ENCODE measurements at places on chromosomes 3 and 15.

DNA sequence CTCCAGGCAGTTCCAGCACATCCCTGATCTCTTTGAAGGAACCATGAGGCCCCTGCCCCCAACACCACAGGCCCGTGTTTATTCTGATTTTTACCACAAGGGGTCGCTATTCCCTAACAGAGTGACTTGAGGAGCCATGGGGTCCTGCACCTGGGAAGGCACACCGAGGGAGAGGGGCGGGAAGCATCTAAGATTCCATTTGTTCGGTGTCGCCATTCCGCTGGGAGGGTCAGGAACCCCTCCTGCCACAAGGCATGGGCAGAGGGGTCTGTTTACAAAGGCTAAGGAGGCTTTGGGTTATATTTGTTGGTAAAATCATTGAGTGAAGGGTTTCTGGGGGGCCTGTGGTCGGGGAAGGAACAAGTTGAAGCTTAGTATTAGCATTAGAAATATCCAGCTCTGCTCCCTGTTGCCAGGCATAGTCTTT lies 77.1 kb downstream of the WDR76 start:
- DNase-seq = peak; percentile 22

DNA sequence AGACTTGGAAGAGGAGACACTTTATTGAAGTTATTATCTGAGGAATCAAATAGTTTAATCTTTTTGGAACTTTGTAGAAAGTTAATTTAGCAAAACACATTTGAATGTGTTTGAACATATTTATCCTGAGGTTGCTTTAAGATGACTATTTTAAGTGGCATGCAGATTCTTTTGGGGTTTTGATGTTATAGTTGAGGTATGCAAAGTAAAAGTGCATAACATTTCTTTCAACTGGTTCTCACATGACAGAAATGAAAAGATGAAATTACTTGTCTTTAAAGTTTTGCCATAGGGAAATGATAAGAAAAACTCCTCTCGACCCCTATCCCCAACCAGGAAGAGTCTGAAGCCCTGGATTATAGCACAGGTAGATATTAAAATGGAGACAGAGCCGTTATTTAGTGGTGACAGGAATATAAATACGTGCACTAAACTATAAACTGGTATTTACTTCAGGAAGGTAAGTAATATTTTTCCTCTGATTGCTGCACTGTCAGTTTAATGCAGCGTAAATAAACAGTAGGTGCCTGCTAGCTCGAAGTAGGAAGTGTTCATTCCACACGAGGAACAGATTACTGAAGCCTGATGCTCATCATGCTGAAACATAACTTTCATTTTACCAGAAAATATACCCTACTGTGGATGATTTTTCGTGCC lies 15.1 kb upstream of the SATB1 start:
- no peak for DNase-seq

DNA sequence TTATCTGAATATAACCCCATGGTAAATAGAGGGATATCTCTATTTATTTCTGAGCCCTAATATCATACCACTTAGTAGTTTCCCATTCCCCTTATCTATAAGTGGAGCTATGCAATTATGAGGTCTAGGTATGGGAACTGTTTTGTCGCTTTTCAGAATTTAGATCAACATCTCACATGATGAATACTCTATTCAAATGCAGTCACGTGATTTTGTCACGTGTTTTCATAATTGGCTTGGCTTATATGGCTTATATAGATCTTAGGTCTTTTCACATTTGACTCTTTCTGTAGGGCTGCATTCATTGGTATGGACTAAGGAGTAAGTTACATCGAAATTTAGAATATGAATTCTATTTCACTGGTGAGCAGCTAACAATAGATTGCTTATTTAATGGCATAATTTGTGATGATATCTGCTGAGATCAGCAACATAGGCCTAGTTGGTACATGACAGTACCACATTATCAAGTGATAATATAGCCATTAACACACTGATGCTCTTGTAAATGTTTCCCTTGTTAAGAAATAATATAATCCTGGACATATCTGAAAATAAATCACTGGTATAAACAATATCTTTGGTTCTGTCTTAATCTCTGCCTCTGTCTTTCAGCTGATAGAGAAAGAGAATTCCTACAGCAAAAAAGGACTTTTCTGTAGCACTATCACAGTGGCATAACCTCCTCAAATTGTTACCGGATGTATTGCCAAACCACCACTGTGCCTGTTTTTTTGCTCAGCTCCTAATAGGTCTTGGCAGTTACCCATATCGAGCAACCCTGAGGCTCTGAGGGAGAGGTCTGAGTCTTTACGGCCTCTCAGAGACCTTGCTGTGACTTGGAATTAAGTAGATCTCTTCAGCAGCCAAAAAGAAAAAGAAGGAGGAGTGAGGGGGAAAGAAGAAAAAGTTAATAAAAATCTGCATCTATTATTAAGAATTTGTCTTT lies 357.1 kb downstream of the ZPLD1 start:
- DNase-seq = no peak

DNA sequence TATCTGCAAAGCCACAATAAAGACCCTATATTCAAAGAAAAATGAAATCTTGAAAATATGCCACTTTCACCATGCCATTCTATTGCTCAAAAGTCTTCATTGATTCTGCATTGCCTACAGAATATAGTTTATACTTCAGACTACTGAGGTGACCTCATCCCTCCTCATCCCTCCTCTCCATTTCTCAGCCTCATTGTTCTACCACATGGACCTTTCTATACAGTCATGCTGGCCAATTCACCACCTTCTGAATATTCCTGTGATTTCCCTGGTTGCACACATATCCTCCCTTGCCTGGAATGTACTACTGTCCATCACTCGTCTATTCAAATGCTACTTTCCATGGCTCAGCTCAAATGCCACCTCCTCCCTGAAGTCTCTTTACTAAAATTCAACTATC lies 3.5 kb upstream of the COL8A1 start:
- no peak for DNase-seq

DNA sequence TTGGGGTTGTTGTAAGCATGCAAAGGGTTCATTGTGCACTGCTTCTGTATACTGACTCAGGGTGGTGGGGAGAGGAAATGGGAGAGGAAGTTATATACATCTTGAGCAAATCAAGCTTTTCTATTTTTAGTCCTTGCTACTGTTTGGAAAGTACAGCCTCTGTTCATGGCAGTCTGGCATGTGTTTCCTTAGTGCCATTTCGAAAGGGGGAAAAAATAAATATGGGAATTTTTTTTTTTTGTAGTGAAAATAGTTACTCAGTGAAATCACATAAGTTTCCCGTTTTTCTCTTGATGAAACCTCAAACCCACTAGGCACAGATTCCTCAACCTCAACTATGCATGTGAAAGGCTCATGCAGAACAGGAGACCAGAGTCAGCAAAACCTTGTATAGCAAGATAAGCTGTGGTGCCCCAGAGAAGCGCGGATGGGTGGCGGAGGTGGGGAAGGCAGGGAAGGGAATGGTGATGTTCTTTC lies 353.3 kb downstream of the LPP start:
- no peak for DNase-seq

- no peak for DNase-seq
These were observed 69.2 kb upstream of the COL6A5 start for GRCh38 chr3:130276203-130276803.

DNA sequence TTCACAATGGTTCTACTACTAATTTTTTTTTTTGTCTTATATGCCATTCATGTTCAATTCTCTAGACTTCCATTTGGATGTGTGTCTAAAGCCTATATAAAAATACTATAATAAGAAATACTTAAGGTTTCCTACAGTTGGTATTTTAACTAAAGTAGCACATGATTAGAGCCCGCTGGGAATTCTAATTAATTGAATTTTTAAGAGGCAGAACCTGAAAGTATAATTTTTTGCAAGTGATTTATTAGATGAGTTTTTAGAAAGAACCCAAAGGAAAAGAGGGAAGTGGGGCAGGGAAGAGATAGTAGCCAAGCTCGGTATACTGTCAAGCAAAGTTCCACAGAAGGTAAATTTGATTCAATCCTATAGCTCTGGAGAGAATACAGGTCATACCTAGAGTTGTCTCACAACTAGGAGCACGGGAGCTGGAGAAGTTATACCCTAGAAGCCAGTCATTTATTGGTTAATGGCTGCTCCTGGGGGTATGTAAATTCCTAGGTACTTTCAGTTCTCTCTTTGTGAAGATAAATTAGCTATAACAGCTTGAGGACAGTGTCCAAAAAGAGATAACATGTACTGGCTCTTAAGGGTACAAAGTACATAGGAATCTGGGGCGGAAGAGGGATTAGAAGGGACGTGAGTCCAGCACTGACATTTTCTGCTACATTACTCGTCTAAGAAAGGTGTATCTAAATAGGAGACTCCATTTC lies 225.6 kb downstream of the CNTN6 start:
- DNase-seq = no peak

- no peak for DNase-seq
These were observed 489.2 kb upstream of the CNTN4 start for GRCh38 chr3:1609416-1609815.

GRCh38 chr3:18544146-18544545 lies 119.0 kb upstream of the SATB1 start:
- DNase-seq = no peak

- no peak for DNase-seq
These were observed 110.0 kb downstream of the RAB11A start for GRCh38 chr15:65979316-65979715.

DNA sequence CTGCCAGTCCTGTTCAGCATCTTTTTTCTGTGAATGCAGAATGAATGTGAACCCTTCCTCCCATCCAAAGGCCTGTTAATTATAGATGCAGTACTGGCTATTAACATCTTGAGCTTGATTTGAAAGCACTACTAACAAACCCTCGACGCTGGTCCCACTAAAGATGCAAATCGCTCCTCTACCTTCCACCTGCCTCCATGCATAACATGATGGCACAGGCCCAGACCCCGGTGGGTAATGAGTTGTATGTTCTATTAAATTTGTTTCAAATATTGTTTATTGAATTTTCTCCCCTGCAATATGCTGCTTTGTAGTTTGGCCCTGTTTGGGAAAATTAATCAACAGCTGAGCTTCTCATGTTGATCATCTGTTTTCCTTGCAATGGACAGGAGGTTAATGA lies 69.3 kb downstream of the RAB11A start:
- DNase-seq = no peak

DNA sequence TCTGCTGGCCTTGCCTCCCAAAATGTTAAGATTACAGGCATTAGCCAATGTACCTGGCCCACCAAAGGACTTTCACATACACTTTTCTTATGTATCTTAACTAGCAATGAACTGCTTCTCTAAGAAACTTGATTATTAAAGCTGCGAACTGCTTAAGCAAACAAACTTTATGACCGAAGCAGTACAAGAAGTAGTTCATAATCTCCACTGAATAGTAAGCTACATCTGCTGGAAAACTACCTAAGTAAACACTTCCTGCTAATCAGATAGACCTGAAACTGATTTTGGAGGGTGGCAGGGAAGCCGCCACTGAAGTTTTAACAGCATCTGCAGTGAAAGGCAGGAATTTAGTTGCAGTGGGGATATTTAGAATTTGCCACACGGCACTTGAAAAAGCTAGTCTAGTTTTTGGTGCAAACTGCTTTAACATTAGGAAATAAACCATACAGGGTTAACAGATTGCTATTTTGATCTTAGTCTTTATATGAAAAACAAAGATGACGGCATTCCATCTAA lies 8.1 kb downstream of the HYPK start:
- no peak for DNase-seq

- DNase-seq = no peak
These were observed 25.9 kb downstream of the GALNT15 start for GRCh38 chr3:16200411-16200810.

GRCh38 chr15:94858011-94858410 lies 626.6 kb downstream of the MCTP2 start:
- DNase-seq = no peak

DNA sequence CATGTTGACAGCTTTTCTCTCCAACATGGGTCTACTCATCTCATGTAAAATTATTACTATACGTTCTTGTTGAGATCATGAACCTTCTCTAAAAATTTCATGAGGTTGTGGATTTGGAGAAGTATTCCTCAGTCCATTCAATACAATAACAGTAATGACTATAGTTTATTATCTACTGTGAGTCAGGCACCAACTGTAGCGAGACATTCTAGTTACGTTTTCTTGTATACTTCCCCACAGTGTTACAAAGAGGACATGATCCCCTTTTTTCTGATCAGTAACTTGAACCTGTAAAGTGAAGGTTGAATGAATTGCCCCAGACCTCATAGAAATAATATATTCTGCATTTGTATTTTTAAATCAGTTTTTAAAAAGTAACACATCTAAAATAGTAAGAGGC lies 76.4 kb downstream of the AKAP13 start:
- DNase-seq = no peak

DNA sequence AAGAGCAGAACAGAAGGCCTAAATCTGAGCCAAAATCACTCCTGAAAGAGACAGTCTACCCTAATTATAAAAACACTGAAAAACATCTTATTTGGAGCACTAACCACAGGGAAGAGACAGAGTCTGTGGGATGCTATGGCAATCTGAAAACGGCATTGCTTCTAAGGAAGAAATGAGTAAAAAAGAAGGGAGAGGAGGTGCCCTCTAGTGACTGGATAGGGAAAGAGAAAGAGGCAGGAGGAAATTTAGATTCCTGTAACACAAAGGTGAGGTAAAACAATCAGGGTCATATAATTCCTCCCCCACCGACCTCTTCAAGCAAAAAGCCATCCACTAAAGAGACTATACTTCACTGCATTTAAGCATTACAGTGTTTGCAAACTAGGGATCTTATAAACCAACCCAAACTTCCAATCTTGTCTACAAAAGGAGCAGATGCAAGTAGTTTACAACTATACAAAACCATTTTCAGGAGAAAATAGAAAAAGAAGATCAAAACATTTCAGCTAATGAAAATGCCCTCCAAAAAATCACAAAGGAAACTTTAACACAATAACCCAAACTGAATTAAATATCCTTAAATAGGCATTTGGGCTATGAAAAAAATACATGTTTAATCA lies 32.6 kb downstream of the HACD2 start:
- no peak for DNase-seq

- DNase-seq = no peak
These were observed 73.8 kb downstream of the ABTB1 start for GRCh38 chr3:127746400-127747057.

GRCh38 chr15:52486003-52486996 lies 42.4 kb downstream of the MYO5A start:
- DNase-seq = no peak

DNA sequence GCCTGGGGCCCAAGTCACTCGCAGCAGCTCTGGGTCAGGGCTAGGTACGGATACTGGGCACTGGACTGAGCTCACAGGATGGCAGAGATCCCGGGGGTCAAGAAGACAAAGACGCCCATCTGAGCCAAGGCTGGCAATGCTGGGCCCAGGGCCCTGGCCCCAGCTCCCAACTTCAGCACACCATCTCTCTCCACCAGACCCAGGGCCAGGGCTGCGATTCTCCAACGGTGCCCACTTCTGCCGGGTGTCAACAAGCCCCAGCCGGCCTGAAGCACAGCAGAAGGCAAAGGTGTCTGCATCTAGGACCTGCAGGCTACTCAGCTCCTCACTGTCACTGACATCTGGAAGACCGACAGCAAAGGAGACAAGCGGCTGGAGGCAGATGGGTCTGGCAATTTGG lies 8.6 kb downstream of the WDR73 start:
- no peak for DNase-seq

- no peak for DNase-seq
These were observed 13.4 kb downstream of the MAPKAPK3 start for GRCh38 chr3:50630394-50630793.

- no peak for DNase-seq
These were observed 20.3 kb upstream of the CCNL1 start for GRCh38 chr3:157180262-157180661.

All from stimulated activated CD4-positive, alpha-beta T cell treated with anti-CD3 and anti-CD28 coated beads, TNF-alpha, amount 100 ng/mL, for 1 hour (primary cell).